ENCODE measurements at places on chromosomes 1 and 21.
A peak's percentile ranks its signal among the peaks of the same experiment; 100 is the strongest.

- no peak for DNase-seq
Measured at GRCh38 chr1:217135987-217136894, 413.0 kb upstream of the ESRRG start.

GRCh38 chr1:65258106-65258505 lies 51.2 kb upstream of the DNAJC6 start:
- no peak for DNase-seq

GRCh38 chr1:116415699-116416533 lies 42.9 kb downstream of the ATP1A1 start:
- no peak for DNase-seq

DNA sequence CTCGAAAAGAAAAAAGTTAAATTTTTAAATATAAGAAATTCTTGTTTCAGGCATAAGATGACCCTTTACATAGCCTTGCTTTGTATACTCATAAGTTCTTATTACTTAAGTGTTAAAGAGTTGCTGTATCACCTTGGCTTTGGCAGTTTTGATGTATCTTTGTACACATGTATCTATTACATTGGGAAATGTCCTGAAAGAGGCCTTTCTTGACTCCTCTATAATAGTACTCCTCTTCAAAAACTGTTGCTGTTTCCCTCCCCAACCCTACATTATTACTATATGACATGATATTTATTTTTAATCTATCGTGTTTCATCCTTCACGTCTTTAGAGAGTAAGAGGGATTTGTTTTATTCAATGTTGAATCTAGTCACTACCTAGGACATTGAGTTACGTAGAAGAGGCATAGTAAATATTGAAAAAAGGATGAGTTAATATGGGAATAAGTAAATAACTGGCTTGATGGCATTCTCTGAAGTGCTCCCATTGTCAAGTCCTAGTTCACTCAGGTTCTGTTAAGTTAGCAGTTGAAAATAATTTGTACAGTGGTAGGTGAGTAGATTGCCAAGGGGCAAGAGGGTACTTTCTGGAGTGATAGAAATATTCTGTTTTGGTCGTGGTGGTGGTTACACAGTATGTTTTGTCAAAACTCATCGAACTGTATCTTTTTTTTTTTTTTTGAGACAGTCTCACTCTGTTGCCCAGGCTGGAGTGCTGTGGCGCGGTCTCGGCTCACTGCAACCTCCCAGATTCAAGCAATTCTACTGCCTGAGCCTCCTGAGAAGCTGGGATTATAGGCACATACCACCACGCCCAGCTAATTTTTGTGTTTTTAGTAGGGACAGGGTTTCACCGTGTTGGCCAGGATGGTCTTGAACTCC lies 8.2 kb downstream of the THRAP3 start:
- no peak for DNase-seq

GRCh38 chr1:248860007-248860406 lies 1.1 kb upstream of the ZNF692 start:
- DNase-seq, result no peak

DNA sequence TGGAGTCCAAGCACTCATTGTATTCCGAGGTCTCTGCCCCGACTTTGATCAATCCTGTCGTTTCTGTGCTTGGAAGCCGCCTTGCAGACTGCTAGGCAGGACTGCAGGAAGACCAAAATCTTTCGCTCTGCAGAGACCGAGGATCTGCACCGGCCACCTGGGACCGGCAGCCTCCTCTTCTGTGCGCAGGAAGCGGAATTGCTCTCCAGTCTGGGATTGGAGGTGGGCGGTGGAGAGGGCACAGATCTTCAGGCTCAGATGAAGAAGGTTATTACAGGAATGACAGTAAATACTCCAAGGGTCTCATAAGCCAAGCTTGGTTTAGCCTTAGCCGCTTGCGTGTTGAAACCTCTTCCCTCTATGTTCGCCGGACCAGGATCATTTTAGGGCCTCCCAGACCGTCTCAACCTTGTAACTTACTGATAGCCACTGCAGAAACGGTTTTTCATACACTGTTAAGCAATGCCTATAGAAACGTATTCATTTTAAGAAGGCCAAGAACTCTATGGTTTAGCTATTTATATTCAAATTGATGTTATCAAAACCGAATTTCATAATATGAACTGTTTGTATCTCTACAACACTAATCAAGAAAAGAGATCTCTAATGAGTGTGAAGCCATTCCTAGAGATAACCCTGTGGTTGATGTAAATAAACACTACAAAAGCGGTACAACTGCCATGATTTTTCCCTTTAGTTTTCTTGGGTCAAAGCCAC lies 1.1 kb downstream of the MIA3 start:
- peak; percentile 5 for DNase-seq

GRCh38 chr1:194865383-194865782 lies 1679.0 kb upstream of the B3GALT2 start:
- DNase-seq, result no peak

- DNase-seq, result no peak
Measured at GRCh38 chr1:44801491-44802305, 1.5 kb downstream of the PLK3 start.

DNA sequence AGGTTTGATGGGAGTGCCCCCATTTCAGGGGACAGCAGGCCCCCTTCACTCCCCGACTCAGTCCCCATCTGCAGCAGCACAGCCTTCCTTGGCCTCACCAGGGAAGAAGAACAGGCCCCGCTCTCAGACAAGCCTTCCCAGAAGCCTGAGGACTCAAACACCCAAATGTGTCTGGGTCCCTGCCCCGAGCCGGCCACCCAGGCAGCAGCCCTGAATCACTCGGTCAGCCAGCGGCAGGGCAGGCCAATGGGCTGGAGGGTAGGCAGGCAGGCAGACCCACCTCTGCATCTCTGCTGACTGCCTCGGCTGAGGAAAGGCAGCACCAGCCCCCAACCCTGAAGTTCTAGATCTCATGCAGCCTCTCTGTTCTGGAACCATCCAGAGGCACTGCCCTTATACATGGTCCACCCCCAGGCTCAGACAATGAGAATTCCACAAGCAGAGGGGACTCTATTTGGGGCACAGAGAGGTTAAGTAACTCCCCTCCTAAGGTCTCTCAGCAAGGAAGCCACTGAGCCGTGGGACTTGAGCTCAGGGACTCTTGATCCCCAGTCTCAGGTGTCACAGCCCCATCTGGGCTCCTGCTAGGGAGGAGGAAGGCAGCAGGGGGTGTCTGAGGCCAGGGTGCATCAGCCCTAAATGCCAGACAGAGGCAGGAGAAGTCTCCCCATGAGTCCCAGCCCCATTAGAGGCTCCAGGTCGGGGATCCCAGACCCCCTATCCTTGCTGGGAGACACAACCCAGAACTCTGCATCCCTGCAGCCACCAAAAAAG lies 33.2 kb upstream of the RUNX3 start:
- peak; percentile 39 for DNase-seq

DNA sequence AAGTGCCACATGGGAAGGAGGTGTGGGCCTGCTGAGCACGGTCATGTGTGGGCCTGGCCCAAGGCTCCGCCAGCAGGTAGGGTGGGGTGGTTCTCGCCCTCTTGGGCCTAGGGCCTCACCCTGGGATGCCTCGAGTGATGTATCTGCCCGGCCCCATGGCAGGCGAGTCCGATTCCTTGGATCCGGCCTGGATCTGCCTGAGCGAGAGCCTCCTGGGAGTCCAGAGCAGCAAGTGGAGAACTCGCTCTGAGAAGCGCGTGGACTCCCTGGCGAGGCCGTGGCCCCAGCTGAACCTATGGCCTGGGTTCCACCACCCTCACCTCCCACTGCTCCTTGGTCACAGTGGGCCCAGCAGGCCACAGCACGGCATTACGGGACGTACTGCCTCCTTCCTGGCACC lies 8.2 kb upstream of the TTC34 start:
- DNase-seq, result no peak

DNA sequence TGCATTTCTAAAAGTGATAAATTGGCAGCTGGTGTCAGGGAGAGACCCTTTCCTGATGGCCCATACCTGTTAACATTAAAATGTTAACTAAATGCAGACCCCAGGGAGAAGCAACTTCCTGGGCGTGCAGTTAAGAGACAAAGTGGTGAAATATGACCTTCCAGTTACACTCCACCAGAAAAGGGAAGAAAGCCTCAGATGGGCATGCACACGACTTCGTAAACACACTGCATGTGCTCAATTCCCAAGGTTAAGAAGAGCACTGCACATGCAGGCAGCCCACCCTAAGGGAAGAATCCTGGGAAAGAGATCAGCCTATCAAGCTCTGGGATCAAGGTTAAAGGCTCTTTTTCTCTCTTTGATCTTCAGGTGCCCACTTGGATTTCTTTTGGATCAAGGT lies 9.7 kb upstream of the GBP6 start:
- DNase-seq, result no peak

DNA sequence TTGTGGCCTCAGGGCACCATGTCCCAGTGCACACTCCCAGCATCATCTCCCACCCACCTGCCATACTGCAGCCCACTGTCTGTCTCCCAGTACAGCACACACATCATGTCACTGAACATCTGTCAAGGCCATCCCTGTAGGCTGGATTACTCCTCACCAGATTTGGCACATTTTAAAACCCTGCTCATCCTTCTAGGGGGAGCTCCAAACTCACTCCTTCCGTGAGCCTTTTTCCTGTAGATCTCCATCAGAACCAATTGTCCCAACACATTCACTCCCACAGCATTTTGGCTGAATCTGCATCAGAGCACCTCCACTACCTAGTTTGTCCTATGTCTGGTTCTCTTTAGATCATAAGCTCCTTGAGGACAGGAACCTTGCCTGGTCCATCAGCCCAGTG lies 58.6 kb upstream of the GRIK3 start:
- no peak for DNase-seq

DNA sequence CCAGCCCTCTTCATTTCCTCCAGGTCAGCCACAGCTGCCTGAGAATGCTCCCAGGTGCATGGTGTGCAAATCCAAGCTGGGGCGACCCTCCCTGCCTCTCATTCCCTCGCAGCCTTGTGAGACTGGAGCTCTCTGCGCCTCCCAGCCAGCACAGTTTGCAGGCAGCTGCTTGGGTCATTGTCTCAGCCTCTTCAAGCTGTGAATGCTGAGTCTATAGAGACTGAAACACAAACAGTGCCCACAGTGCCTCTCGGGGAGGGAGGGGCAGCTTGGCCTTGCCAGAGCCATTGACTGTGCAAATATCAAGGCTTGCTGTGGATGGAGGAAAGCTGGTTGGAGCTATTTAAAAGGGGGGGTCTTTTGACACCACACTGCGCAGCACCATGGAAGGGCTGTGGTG lies 10.6 kb downstream of the PLXNA2 start:
- DNase-seq, result no peak

GRCh38 chr1:192575499-192576189 lies at the start of gene RGS1:
TSS of gene RGS1 (plus strand) at chr1:192575773. CDS start at chr1:192575793, 20 bp downstream.
- peak; percentile 59 for DNase-seq

DNA sequence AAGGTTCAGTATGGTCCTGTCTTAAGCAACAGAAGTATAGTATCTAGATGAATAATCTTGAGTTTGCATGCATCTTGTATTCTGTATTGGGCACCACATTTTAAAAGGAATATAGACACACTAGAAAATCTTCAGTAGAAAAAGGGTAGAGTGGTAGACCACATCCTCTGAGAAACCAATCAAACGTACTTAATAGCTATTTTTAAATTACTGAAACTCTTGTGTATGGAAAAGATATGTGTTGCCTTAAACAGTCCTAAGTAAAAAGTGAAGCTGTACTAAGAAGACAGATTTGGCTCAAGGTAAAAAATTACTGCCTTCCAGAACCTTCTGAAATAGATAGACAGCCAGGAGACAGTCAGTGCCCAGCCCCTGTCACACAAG lies 3.1 kb downstream of the CTXND2 start:
- no peak for DNase-seq

DNA sequence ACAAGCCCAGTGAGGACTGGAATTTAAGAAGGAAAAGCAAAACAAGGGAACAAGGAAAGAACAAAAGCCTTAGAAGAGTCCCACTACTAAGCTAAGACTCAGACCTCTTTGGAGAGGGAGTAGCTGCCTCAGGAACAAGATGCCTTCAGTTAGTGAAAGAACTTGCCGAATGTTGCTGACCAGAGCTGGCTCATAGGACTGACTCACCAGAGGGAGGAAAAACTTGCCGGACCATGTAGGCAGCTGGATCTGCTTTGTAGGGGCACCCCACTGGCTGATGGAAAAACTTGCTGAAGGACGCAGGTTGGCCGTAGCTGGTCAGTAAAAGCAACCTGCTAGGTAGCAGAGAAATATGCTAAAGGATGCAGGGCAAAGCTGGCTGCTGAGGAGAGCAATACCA lies 15.3 kb upstream of the ZSWIM5 start:
- DNase-seq, result no peak

DNA sequence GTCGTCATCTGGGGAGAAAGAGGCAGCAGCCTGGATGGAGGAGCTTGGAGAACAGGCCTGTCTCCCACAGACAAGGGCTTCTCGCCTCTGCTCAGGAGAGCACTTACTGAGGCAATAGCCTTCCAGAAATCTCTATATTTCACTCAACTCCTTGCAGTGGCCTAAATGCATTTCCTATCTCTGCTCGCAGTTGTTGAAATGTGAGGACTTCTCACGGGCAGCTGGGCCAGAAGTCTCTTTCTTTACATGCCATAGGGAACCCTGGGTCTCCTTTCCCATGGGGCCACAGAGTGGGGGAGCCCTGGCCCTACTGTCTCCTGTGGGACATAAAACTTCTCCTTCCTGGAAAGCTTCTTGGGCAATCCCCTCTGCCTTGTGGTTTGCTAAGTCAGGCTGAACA lies 43.5 kb upstream of the KIF21B start:
- DNase-seq, result no peak

GRCh38 chr1:229411434-229412055 lies 22.3 kb downstream of the ACTA1 start:
- DNase-seq, result no peak

DNA sequence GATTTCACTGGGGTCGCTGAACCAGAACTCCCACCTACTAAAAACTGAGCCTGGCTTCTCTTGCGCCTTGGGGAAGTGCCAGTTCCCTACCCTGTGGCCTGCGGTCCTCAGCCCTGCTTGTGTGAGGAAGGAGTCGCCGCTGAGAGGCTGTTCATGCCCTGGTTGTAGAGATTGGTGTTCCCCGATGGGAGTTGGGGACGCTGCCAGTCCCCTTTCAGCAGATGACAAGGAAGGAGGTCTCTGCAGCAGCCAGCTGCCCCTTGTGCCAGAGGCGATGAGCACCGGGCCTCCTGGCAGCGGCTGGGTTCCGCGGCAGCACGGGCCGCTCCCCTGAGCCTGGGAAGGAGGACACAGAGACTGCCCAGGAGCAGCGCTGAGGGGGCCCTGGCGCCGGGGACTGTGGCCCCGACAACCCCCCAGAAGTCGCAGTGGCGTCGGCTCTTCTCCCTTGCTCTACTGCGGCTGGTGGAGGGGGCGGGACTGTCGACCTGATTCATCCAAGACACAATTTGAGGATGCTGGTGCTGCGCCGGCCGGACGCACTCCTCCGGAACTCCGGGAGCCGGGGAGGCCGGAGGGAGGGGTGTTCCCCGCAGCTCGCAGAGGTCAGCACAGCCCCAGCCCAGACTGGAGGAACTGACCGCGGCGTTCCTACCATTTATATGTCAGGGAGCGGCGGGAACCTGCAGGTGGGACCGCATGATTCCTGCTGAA lies 12.0 kb upstream of the ADORA3 start:
- no peak for DNase-seq

- DNase-seq, result no peak
Measured at GRCh38 chr1:96703186-96703585, 18.4 kb upstream of the PTBP2 start.

DNA sequence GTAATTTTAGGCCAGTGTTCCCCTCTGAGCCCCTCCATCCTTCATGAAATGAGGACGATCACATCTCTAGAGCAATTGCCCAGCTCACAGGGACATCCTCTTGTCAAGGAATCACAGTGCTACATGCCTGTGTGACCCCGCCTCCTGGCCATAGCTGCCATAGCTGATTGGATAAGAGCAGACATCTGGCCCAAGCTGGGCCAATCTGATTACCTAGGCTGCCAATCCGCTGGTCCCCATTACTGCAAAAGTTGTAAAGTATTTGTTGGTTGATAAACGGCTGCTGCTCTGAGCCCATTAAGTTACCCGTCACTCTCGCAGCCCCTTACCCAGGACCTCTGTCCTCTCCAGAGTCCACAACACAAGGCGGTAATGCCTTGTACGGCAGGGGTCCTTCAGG lies 8.3 kb downstream of the NT5C1A start:
- no peak for DNase-seq

Measured in T-cell (primary cell).